ENCODE measurements at places on chromosomes 5 and 9. TPM values are rescaled to one million over a fixed set of nuclear protein-coding genes. Genes with fewer than 3 reads are reported as not detected.

The FABP6 gene
- total RNA-seq = not detected

The DMRT3 gene
- not detected for total RNA-seq

The NEUROG1 gene
- not detected for total RNA-seq

The PRDM9 gene
- not detected for total RNA-seq

The IFNK gene
- total RNA-seq = not detected

The GARNL3 gene
- total RNA-seq = 0.96 TPM

The PCDHA6 gene
- total RNA-seq = not detected

The ST8SIA4 gene
- total RNA-seq = 3.1 TPM

The SLC35D2 gene
- total RNA-seq = 23.0 TPM

The PCDHGB4 gene
- 3.7 TPM for total RNA-seq

The SLC12A7 gene
- 26.0 TPM for total RNA-seq

The DOCK2 gene
- 1.6 TPM for total RNA-seq

The ASS1 gene
- total RNA-seq = 19.2 TPM

The CCDC183 gene
- not detected for total RNA-seq

The ADRA1B gene
- 2.2 TPM for total RNA-seq

The DNAJC21 gene
- 21.5 TPM for total RNA-seq

The KLHL3 gene
- total RNA-seq = 2.2 TPM

The SAXO1 gene
- not detected for total RNA-seq

The SEC24A gene
- total RNA-seq = 28.6 TPM

The FOXD4L6 gene
- 1.4 TPM for total RNA-seq

The PCDHGA6 gene
- total RNA-seq = 1.0 TPM

The CORO2A gene
- 0.32 TPM for total RNA-seq

The SLC36A2 gene
- total RNA-seq = not detected

The CCL27 gene
- not detected for total RNA-seq

The CDH9 gene
- total RNA-seq = 0.13 TPM

The GABRA1 gene
- total RNA-seq = not detected

The SPACA9 gene
- total RNA-seq = 14.8 TPM

The CKMT2 gene
- total RNA-seq = 1.6 TPM

The TUSC1 gene
- total RNA-seq = 11.5 TPM

The PCDHA9 gene
- not detected for total RNA-seq
